Vagina (tissue), 2 donors: ENCODE measurements at places on chromosomes 16 and 17. TPM values are rescaled to one million over a fixed set of nuclear protein-coding genes. Genes with fewer than 3 reads are reported as not detected.

Gene PFAS
- 36.3 TPM for total RNA-seq

Gene GSDMA
- total RNA-seq: 0.74 TPM

Gene SLC22A31
- not detected for total RNA-seq

Gene TP53TG3
- total RNA-seq: not detected

Gene TBC1D3I
- 1.7 TPM for total RNA-seq

Gene SERPINF2
- 23.8 TPM for total RNA-seq

Gene RAPGEFL1
- total RNA-seq: 144 TPM

DNA sequence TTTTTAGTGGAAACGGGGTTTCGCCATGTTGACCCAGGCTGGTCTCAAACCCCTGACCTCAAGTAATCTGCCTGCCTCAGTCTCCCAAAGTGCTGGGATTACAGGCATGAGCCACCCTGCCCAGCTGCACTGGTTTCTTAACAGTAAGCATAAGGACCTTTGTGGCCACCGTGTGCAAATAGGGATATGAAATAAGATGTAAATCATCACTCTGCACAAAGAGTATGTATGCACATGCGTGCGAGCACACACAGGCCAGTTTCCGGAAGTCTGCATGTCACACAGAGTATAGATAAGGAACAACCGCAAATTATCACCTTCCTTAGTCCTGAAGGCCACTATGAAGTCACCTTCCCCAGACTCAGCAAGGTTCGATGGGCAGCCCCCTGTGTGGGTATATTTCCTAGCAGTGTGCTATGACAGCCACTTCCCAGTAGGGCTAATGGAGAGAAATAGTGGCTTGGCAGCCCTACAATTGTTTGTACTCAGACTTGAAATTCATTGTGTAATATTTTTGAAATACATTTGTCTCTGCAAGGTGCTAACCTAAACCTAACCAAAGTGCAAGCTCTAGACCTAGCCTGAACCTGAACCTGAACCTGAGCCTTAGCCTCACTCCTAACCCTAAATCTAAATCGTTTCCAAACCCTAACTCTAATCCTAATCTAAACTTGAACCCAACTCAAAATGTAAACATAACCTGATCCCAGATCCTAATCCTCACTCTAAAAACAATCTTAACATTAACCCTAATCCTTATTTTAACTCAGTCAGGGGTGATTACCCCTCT lies 48.4 kb upstream of the SKAP1 start:
- no peak for DNase-seq

GRCh38 chr17:77315010-77315409 lies 174.2 kb downstream of the SEC14L1 start:
- no peak for DNase-seq

GRCh38 chr17:66948061-66948750 lies 16.3 kb upstream of the CACNG4 start:
- no peak for DNase-seq

- DNase-seq: no peak
Observed at GRCh38 chr17:64185101-64185500, 55.2 kb upstream of the ERN1 start.

GRCh38 chr17:32222621-32223020 lies 43.0 kb upstream of the RHBDL3 start:
- DNase-seq: no peak

- DNase-seq: no peak
Observed at GRCh38 chr17:39818358-39819000, 45.6 kb downstream of the IKZF3 start.

DNA sequence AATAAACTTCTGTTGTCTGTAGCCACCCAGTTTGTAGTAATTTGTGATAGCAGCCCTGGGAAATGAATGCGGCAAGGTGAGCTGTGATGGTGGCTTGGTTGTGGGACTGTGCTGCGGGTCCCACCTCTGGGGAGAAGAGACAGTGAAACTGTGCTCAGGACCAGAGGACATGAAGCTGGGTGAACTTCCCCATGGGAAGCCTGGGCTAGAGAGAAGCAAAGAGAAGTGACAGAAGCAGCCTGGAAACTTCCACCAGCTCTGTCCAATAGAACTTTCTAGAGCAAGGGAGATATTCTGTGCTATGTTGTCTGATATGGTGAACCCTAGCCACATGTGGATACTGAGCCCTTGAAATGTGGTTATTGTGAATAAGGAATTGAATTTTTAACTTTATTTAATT lies 51.5 kb upstream of the EMP2 start:
- DNase-seq: no peak

DNA sequence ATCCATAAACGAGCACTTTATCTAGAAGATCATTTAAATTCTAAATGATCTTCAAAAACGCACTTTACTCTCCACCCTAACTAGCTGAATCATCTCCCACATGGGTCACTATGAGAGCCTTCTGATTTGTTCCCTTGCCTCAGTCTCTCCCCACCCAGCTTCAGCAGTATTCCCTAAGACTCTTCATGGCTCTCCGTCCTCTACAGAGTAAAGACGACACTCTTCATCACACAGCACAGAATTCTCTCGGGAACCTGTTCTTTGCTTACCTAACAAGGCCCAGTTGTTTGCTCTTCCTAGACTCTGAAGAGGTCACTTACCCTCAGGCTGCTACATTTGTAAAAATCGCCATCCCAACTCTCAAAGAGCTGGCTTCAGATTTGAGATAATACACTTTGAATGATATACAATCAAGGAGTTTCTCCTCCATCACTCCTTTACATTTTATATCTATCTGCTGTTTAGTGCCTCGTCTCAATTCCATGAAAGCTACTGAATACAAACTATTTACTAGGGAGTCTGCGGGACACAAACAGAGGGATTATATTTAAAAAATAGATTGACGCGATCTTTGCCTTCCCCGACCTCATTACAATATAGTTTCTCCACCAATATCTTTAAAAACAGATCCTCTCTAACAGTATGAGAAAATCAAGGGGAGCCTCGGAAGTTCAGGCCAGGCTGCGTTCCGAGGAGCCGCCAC lies 511 bp upstream of the LIG3 start:
- DNase-seq: no peak

- DNase-seq: no peak
Observed at GRCh38 chr16:49112754-49113153, 168.9 kb downstream of the CBLN1 start.

DNA sequence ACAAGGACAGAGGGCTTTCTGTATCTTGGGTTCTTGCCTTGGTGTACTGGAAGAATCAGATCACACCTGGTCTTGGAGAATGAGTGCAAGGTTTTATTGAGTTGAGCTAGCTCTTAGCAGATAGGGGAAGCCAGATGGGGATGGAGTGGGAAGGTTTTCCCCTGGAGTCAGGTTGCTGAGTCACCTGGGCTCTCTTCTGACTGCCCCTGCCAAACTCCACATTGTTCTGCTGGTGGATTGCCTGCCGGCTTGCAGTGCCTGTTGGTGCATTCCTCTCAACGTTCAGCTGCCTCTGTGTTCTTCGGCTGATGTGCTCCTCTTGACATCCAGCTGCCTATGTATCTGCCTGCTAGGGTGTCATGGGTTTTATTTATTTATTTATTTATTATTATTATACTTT lies 1431.1 kb downstream of the CDH8 start:
- no peak for DNase-seq

DNA sequence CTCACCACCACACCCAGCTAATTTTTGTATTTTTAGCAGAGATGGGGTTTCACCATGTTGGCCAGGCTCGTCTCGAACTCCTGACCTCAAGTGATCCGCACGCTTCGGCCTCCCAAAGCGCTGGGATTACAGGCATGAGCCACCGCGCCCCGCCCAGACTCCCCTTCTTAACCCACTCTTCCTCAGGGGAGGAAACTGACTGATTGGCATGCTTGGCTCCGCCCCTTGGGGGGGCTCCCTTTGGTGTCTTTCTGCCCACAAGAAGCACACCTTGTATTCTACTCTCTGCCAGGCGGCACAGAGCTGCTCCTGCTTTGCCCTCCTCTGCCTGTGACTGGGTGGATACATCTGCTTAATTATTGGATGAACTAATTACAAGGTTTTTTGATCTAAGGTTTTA lies 4.7 kb upstream of the ASGR2 start:
- DNase-seq: no peak

DNA sequence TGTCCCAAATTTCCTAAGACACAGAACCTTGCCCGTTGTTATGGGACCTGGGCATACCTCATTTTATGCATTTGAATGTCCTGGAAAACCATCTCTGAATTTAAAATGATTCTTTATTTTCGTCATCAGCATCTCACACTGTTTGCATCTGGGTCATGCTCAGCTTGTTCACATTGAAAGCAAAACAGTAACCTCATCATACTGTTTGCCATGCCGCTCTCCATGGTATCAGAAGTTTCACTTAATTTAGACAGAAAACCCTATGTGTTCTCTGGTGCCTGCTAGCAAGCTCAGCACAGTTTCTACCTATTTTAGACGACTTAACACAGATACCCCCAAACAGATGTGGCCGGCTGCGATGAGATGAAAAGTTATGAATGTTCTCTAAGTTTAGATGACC lies 292.1 kb downstream of the SNX29 start:
- no peak for DNase-seq

- DNase-seq: no peak
Observed at GRCh38 chr17:83199500-83200201, 120.2 kb downstream of the METRNL start.

DNA sequence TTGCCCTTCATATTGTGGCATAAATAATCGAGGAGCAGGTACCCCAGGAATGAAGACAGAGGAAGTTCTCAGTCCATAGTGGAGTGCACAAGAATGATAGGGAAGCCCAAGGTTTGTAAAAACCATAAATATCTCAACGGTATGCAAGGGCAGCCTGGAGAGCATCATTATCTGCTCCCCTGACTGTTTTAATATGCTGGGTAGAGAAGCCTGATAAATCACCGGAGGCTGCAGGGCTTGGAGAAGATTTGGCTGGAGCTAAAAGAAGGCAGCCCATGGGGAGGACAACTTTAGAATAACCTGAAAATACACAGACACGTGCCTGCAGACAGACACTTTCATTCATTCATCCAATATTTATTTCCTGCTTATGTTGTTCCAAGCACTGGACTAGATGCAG lies 205.2 kb upstream of the RPL38 start:
- no peak for DNase-seq

DNA sequence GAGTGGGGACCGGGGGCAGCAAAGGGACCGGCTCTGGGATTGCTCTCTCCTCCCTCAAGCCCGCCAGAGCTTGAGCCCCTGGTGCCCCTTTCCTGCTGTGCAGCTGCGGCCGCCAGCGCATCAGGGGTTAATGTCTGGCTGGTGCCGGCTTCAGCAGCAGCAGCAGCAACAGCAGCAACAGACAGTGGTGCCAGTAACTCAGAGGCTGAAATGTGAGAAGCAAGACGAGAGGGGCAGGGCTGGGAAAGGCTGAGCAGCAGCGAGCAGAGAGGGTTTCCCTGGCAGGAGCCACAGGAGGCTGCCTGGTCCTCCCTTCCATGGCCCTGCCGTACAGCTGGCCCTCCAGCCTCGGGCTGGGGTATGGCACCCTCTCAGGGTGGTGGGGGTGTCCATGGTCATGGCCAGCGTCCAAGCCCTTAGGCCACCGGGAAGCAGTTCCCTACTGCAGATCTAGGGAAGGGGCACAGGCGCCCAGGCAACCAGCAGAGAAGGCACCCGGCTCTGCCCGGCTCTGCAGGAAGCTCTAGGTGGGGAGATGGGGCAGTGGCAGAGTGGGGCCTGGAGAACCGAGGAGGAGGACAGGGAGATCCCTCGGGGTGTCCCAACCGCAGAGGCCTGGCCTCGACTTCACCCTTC lies 21.1 kb upstream of the TFAP4 start:
- no peak for DNase-seq
